ENCODE measurements at places on chromosomes 5 and 9.

DNA sequence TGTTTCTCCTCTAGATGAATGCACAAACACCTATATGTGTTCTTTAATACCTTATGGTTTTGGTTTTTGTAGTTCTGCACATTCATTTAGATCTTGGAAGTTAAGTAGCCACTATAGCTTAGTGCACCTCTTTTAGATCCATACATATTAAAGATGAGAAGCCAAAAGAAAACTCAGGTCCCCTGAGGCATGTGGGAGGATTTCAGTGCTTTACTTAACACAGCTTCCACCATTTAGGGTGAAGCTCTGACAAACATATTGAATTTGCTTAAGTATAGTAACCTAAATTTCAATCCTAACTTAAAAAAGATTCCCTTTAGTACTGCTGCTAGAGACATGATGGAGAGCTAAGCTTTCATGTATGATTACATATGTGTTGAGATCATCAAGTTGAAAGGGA, 25.6 kb upstream of the RICTOR start:
- DNase-seq: no peak

DNA sequence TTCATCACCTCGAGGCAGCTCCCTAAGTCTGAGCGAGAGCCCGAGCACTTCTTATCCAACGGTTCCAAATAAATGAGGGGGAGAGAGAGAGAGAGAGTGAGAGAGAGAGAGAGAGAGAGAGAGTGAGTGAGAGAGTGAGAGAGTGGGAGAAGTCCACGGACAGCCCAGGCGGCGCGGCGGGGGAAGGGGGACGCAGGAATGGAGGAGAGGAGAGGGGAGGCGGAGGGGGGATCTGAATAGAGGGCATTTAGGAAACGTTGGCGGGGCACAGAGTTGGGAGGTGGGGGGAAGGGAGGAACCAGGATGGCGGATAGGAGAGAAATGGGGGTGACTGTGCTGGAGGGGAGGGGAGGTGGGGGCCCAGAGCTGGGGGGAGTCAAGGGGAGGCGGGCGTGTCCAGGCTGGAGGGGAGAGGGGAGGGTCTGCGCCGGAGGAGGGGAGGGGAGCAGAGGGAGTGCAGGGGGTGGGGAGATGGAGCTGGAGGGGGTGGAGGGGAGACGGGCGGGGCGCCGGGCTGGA, 398 bp upstream of the BASP1 start:
- DNase-seq: peak; percentile 68

- DNase-seq: no peak
Measured at GRCh38 chr9:124475158-124475867, 25.1 kb downstream of the ADGRD2 start.

GRCh38 chr5:177539411-177539810, 15.0 kb downstream of the FAM193B start:
- DNase-seq: no peak

- no peak for DNase-seq
Measured at GRCh38 chr9:123354806-123355508, 1.0 kb upstream of the CRB2 start.

DNA sequence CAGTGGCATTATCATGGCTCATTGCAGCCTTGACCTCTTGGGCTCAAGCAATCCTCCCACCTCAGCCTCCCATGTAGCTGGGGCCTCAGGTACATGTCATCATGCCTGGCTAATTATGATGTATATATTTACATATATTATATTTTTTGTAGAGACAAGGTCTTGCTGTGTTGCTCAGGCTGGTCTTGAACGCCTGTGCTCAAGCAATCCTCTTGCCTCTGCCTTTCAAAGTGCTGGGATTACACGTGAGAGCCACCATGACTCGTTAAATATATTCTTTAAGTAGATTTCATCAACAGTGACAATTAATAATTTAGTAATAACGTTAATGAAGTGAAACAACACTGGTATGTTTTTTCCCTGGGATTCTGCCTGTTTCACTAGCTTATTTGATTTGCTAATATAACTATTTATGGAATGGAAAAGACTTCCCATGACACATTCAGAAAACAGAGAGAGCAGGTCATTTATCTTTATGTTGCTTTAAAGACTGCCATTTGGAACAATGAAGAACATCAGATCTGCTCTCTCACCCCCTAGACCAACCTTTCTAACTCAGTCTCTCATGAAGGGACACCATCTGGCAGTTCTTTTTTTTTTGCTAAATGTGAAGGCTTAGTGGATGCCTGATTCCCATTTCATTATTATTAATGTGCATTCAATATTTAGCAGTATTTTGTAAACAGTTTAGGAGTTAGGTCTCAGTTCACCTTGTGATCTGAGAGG, 295.6 kb downstream of the KIF4B start:
- no peak for DNase-seq

DNA sequence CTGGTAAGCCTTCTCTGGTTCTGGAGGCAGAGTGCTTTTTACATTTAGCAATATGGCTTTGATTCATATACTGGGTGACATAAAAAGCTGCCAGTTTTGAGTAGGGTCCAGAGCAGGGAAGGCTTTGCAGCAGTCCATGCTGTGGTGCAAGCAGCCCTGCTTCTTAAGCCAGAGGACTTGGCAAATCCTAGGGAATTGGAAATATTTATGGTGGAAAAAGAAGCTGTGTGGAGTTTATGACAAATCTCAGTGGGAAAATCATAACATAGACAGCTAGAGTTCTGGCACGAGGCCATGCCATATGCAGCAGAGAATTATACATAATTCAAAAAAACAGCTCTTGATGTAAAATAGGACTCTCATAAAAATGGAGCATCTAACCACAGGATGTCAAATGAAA, 536.4 kb downstream of the RASEF start:
- no peak for DNase-seq

GRCh38 chr5:133891390-133891789, 77.0 kb downstream of the C5orf15 start:
- DNase-seq: no peak

DNA sequence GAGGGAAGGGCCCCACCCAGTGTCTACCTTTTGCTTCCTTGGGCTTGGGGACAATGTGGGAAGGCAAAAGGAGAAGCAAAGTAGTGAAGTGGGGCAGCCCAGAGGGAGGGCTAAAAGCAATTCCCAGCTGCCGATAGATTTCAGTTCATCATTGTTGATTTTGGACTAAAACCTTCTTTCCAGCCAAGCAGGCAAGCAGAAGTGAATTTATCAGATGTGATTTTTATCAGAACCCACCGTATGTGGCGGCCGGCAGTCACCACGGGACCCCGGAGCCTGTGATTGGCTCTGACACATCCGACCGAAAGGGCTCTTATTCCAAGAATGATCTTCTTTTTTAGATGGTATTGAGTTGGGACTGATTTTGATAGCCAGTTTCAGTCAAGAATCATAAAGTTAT, 559.9 kb downstream of the PSAT1 start:
- DNase-seq: no peak

DNA sequence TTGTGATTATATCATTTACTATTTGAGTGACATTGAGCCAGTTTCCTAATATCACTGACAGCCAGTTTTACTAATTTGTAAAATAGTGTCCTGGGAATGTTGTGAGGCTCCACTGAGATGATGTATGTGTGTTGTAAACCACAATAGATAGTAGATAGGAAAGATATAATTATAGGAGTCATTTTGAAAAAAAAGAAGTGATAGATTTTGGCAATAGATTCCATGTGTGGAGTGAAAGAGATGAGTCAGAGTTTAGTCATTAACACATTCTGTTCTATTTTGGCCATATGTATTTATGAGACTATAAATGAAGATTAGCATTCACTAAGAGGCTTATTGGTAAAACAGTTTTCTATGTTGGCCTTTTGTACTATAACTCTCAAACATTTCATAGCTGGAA, 388.2 kb downstream of the FAM170A start:
- no peak for DNase-seq

DNA sequence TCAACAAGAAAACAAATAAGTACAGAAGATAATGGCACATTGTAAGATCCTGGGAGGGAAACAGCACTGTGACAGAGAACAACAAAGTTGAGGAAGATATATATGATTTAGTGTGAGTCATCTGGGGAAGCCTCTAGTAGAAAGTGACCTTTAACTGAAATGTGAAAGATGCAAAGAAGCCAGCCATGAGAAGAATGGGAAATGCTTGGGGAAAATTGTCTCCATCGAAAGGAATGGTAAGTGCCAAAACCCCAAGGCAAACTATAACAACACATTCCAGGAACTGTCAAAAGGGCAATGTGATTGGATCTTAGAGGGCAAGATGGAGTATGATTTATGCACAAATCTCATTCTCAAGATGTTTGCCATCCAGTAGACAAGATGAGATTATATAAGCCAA, 537.8 kb upstream of the BRINP1 start:
- no peak for DNase-seq

DNA sequence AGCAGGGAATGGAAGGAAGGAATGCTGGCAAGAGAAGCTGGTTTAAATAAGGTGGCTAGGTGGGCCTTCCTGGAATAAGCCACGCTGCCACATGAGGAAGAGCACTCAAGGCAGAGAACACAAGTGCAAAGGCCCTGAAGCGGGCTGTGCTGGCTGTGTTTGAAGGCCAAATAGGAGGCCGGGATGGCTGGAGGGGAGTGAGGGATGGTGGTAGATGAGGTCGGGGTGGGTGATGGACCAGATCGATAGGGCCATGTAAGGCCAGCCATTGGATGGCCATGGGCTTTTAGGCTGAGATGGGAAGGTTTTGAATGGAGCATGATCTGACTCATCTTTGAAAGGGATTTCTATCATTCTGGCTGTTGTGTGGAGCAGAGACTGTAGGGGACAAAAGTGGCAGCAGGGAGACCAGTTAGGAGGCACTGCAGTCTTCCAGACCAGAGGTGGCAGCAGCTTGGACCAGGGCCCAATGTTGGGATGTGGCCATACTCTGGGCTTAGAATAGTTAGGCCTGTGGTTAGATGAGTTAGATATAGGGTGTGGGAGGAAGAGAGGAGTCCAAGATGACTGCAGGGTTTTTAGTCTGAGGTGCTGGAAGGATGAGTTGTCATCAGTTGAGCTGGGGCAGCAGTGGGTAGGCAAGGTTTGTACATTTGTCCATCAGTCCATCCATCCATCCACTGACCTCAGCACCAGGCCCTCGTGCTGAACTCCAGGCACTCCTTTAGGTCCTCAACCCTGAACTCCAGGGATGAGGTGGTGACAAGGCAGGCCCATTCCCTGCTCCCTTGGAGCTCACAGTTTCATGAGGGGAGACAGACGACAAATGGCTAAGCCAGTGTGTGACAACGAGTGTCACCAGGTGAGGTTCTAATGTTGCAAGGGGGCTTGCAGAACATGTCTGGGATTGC, 30.3 kb downstream of the NDST1 start:
- no peak for DNase-seq

GRCh38 chr9:69919461-69920061, 98.9 kb downstream of the CFAP95 start:
- DNase-seq: peak; percentile 65

DNA sequence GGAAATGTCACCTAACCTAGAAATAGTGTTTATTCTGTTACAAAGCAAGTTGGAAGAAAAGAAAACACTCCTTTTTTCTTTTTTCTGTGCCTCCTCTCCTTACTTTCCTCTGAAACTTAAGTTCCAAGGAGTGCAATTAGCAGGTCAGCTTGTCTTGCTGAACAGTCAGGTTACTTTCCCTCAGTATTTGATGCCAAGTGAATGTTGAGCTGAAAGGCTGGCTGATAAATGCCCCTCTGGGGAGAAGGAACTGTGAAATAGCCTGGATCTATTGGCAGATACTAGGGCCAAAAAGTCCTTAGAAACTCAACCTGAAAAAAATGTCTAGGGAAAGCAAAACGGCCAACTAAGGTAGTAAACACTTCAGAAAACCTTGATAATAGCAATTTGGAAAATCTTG, 43.6 kb downstream of the GRIA1 start:
- no peak for DNase-seq

DNA sequence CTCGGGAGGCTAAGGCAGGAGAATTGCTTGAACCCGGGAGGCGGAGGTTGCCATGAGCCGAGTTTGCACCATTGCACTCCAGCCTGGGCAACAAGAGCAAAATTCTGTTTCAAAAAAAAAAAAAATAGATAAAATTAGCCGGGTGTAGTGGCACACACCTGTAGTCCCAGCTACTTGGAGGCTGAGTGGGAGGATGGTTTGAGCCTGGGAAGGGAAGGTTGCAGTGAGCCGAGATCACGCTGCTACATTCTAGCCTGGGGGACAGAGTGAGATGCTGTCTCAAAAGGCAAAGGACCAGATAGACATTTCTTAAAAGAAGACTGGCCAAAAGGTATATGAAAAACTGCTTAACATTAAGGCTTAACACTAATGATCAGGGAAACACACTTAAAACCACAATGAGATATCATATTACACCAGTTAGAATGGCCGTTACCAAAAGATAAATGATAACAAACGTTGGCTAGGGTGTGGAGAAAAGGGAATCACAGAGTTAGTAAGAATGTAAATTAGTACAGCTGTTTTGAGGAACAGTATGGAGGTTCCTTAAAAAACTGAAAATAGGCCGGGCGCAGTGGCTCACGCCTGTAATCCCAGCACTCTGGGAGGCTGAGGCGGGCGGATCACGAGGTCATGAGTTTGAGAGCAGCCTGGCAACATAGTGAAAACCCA, 10.1 kb upstream of the MARVELD2 start:
- DNase-seq: no peak

- DNase-seq: no peak
Measured at GRCh38 chr5:39063037-39063436, 11.2 kb downstream of the RICTOR start.

- DNase-seq: no peak
Measured at GRCh38 chr5:116157902-116158301, 73.1 kb downstream of the COMMD10 start.

DNA sequence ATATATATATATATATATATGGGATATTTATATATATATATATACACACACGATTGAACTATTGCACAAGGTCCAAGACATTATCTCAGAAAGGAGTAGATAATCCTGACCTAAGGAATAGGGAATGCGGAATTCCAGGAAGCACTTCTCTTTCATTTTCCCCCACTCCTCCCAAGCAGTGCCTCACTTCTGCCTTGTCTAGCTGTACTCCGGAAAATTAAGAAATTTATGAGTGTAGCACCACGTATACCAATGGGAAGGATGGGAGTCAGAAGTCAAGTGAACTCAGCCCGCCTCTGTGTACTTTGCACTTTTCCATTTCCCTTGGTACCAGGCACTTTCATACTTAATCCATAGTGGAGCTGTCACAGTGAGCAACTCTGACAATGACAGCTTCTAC, 10.9 kb downstream of the SLC36A1 start:
- DNase-seq: no peak

- DNase-seq: no peak
Measured at GRCh38 chr9:35488566-35489312, 1.2 kb upstream of the RUSC2 start.

DNA sequence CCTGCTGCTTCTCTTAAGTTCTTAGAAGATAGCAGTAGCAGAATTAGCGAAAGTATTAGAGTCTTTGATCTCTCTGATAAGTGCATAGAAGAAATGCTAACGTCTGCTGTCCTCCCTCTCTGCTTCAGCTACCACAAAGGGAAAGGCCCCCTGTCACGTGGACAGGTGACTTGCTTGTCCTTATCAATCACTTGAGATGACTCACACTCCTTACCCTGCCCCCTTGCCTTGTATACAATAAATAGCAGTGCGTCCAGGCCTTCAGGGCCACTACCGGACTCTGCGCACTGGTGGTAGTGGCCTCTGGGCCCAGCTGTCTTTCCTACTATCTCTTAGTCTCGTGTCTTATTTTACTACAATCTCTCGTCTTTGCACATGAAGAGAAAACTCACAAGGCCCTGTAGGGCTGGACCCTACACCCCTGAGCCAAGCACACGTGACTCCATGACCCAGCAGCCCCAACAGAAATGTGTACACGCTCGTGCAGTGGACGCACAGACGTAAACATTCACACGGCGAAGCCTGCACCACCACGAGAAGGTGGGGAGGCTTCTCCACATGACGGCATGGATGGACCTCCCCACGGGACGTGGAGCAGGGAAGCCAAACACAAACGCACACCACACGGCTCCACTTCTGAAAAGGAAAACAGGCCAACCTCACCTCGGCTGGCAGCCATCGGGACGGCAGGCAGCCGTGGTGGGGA, 38.3 kb downstream of the PNPLA7 start:
- no peak for DNase-seq
